ENCODE measurements at places on chromosomes 1 and 21. TPM values are rescaled to one million over a fixed set of nuclear protein-coding genes. Genes with fewer than 3 reads are reported as not detected.

The LCE1F gene
- total RNA-seq: not detected

The NBPF4 gene
- total RNA-seq: not detected

The OR2M3 gene
- not detected for total RNA-seq

DNA sequence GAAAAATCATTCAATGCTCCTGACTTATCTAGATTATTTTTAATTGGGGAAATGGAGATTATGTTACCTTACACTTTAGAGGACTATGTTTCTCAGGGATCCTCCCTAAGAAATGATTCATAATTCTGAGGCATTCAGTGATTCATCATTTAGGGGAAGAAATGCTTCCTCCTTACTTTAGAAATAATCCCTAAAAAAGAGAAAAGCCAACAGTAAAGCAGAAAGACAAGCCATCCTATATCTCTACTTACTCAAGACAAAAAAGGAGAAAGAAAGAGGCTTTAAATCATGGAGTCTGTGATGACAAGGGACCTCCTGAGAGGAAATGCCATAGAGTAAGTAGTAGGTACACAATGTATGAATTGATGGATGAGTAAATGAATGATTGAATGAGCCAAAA lies 137.0 kb downstream of the BRINP2 start:
- no peak for DNase-seq

GRCh38 chr1:204420039-204421004 lies 8.7 kb upstream of the PPP1R15B start:
- no peak for DNase-seq

DNA sequence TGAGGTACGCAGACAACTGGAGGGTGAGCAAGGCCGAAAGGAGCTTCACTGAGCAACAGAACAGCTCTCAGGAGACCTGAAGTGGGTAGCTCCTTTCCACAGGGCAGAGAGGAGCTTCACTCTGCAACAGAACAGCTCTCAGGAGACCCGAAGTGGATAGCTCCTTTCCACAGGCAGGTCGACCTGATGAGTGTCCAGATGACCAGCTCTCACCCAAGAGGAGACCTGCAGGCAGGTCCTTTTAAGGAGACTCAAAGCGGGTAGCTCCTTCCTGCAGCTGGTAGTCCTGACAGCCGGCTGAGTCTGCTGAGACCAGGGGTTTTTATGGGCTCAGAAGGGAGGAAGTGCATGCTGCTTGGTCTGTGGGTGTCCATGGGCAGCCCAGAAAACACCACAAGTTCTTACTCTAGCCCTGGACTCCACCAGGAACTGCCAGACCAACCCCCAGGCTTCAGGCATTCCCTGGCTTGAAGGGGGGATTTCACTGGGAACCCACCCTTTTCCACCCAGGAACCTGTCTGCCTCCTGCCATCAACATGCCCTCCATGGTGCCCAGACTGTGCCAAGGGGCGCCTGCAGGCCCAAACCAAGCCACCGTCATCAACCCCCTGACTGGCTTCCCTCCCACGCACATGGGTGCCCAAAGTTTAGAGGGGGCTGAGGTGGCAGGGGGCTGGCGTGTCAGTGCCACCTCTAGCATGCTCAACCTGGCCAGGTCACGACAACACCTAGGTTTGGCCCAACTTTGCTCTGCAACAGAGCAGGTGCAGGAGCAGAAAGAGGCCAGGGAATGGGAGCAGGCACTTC lies 43.6 kb downstream of the ZBTB8OS start:
- no peak for DNase-seq

GRCh38 chr1:35361638-35362037 lies 93.1 kb downstream of the ZMYM4 start:
- DNase-seq: no peak

DNA sequence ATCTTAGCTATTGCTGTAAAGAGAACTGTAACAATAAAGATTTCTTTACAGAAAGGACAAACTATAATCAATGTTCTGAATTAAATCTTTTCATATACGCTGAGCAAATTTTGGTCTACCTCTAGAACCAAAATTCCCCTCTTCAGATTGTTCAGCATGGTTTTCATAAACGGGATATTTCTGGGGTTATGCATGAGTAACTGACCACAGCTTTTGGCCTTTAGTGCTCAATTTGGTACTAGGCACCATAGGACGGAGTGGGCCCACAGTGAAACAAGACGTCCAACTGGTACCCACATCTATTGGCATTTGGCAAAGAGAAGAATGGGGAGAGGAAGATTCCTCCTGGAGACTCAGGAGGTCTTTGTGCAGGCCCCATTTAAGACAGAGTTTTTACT lies 184.5 kb downstream of the TGFBR3 start:
- no peak for DNase-seq

DNA sequence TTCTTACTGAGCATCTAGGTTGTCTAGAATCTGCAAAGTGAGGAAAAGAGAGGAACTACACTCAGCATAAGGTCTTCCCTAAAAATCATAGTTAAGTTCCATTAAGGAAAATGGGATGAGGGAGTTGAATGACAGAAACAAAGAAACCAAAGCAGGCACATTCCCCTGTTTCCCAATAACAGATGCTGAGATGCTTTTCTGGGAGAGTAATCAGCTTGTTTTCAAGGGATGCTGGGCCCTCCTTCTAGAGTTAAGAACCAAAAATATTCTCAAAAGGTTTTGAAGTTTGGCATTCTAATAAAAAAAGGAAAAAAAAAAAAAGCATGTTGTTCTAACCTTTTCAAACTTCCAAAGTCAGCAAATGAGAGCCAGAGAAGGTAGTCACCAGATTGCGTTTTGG lies 105.2 kb upstream of the ZNF648 start:
- DNase-seq: no peak

GRCh38 chr1:227415115-227415790 lies 97.0 kb upstream of the CDC42BPA start:
- DNase-seq: no peak
